ENCODE measurements at places on chromosomes 3 and 15.

GRCh38 chr3:75906555-75907112 lies 121.3 kb upstream of the ZNF717 start:
- DNase-seq, result no peak

DNA sequence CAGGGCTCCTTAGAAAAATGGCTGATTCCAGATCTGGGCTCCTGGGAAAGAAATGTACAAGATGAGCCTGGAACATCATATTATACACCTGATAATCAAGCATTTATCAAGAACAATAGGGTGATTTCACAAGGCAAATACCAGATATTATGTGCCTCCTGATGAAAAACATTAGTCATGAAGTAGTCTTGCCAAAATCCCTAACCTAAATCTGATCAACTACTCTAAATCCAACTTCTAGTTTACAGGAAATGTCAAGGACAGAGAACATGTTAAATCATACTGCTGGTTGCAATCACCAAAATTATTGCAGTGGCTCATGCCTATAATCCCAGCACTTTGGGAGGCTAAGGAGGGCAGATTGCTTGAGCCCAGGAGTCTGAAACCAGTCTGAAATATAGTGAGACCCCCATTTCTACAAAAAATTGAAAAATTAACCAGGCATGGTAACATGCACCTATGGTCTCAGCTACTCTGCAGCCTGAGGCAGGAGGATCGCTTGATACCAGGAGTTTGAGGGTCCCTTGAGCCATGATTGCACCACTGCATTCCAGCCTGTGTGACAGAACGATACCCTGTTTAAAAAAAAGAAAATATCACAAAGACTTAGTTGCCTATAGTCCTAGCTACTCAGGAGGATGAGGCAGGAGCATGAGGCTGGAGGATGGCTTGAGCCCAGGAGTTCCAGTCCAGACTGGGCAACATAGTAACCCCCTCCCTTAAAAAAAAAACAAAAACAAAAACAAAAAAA lies 34.9 kb upstream of the ATP13A3 start:
- no peak for DNase-seq

- DNase-seq, result no peak
Measured at GRCh38 chr15:78177447-78177873, 28.3 kb downstream of the IDH3A start.

DNA sequence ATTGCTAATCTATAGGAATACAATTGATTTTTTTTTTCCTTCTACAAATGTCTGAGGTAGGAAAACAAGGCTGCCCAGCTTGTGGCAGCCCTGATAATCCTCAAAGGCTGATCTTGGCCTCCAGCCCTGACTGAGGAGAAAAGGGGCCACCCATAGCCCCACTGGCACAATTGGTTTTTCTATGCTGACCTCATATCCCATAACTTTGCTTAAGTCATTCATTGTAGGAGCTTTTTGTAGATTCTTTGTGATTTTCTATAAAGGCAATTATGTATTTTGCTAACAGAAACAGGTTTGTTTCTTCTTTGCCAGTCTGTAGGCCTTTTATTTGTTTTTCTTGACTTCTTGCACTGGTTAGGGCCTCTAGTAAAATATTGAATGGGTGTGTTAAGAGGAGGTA lies 80.2 kb upstream of the C15orf39 start:
- DNase-seq, result no peak

DNA sequence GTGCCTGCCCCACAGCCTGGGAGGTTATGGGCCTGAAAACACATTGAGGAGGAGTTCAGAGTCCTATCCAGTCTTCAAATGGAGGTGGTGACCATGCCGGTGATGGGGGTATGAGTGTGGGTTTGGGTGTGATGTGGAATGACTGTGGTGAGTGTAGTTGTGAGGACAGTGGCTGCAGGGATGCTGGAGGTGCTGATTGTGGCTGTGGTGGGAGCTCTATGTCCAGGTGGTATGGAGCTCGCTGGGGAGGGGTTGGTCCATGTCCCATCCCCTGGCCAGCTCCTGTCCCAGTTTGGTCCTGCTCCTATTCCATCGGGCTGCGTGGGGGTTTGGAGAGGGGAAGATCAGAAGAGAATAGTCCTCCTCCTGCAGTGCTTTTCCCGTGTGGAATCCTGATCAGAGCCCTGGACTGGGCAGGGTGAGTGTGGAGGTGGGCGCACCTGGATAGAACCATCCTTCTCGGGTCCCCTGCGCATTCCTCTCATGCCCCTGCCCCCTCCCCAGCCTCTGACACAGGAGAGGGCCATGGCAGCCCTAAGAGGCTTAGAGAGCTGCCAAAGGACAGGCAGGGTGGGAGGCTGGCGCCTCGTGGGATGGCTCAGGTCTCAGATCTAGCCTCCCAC lies 23.0 kb upstream of the GOLGA6C start:
- DNase-seq, result no peak

All from vagina (tissue), 2 donors.